ENCODE measurements at places on chromosomes 7 and 10.

- DNase-seq: no peak
Observed at GRCh38 chr7:89914711-89915110, 239.6 kb upstream of the STEAP1 start.

DNA sequence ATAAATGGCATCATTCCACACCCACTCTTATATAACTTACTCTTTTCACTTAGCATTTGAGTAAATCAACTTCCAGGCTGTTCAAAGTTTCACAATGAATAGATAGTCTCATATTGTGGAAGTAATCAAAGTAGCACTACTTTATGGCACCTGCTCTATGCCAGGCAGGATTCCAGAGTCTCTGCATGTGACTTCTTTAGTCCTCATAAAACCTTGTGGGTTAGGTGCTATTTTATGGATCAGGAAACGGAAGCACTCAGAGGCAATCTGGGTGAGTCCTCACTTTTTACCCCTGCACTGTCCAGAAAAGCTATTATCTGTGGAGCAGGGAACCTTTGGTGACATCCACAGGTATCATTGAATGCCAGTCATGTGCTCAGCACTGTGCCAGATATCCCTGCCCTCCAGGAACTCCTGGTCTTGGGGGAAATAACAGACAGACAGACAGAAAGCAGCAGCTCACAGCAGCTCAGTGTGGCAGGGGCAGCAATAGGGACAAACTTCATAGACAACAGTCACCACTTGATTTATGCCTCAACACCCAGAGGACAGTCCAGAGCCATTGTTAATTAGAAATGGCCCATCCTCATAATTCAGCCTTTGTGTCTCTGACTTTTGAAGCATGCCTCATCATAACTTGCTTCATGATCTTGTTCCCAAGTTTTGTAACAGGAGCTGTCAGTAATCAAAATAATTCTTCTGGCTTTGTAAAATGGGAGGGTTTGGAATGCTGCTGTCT, 160.6 kb downstream of the SEC23IP start:
- DNase-seq: no peak

DNA sequence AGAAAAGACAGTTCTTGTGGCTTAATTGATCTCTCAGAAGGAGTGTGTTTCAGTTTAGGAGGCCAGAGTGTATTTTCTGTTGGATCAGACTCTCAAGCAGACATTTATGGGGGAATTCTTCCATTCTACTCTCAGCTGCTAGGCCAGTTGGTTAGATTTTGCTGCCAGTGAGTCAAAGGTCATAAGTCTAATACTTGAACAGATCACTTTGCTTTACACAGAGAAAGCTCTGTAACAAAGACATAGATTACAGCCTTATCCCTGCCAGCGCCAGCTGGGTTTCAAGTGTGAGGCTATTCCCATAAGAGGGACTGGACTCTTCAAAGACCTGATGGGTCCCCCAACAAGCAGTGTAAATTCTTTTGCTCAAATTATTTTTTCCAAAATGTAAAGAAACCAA, 145.6 kb upstream of the SEMA3C start:
- no peak for DNase-seq

DNA sequence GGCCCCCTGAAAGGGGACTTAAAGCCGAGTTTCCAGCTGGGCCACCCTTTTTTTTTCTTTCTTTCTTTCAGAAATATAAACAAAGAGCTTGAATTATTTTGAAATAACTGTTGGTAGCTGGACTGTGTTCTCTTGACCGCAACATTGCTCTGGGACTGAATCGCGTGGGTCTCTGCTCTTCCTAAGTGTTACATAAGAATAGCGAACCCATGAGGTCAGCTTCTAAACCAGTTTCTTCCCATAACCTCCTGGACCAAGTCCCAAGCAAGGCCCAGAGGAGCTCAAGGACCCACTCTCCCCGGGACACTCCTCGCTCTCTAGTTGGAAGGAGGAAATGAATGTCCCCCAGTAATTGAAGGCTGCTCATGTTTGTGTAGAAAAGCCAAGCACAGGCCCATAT, 91.1 kb downstream of the CXCL12 start:
- DNase-seq: no peak

GRCh38 chr10:5538892-5539651, 14.3 kb downstream of the CALML3 start:
- DNase-seq: no peak

GRCh38 chr10:6561552-6561951, 18.5 kb downstream of the PRKCQ start:
- DNase-seq: no peak

GRCh38 chr7:21986096-21986495, 40.4 kb upstream of the CDCA7L start:
- no peak for DNase-seq

DNA sequence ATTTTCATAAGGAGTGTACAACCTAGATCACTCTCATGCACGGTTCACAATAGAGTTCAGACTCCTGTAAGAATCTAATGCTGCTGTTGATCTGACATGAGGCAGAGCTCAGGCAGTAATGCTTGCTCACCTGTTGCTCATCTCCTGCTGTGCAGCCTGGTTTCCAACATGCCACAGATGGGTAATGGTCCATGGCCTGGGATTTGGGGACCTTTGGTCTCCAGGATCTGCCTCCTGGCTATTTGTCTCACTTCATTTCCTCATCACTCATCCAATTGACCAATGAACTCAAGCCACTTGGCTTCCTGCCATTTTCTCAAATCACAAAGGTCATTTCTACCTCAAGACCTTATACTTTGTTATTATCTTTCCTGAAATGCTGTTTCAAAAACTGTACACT, 786.1 kb downstream of the ANKRD7 start:
- DNase-seq: no peak

GRCh38 chr10:78648256-78648860, 420.4 kb upstream of the ZMIZ1 start:
- no peak for DNase-seq

- no peak for DNase-seq
Observed at GRCh38 chr7:20441991-20442441, 111.3 kb downstream of the ITGB8 start.

DNA sequence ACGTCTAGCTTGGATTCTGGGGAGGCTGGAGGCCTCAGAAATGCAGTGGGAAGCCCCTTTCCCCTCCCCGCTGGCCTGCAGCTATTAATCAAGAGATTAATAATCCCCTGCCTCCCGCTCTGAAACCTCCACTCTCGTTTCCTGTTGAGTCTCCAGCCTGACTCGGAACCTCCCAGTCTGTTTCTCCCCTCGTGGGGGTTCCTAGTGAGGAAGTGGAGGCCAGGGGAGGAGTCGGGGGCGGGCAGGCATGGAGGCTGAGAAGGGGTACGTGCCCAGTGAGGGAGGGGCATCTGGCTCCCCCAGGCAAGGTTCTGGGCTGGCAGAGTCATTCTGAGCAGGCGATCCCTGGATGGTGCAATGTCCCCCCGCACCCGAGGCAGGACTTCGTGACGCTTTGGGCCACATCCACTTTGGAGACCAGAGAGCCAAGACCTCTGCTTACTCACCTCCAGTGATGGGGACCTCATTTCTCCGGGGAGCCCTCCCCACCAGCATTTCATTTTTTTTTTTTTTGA, 73.6 kb downstream of the COL26A1 start:
- DNase-seq: no peak

DNA sequence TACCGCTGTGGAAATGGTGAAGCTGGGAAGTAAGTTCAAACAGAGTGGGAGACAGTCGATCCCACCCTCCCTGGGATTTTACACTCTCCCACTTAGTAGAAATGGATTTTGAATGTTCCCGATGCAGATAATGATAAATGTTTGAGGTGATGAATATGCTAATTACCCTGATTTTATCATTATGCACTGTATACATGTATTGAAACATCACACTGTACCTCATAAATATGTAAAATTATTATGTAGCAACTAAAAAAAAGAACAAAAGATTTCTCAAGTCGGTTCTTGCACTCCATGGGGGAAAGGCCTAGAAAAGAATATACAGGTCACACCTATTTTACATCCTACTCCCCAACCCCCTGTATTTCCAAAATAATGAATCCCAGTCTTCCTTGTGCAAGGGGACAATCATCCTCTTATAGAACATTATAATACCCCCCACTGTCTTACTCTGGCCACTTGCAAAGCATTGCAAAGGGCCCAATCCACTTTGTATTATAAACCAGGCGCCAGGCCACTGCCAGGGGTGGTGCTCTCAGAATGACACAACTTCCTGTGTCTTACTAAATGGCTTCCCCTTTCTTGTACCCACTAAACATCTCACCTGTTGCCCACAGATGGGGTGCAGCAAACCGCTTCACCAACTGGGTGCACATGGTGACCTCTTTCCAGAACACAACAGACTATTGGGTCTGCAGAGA, 20.6 kb upstream of the OR2AE1 start:
- no peak for DNase-seq

DNA sequence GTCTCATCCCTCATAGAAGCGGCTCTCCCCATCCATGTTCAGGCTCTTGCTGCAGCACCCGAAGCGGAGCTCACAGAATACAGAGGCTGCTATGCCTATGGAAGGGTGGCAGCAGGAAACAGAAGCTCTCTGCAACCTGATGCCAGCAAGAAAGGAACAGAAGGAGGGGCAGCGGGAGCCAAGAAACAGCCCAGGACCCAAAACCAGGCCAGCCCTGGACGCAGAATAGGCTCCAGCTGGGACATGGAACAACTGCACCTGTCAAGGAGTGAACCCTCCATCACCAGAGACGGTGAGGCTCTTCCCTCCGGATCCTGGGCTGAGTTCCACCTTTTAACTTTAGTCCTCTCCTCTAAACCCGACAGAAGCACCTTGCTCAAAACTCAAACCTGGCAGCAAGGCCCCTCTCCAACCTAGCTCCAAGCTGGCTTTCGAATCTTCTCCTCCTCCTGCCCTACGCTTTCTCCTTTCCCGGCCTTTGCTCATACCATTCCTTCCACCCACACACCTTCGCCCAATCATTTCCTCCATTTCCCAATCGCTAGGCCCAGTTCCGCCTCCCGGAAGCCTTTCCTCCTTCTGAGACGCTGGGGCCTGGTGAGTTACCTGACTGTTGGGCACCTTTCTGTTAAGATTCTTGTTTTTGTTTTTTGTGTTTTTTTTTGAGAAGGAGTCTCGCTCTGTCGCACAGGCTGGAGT, 122.8 kb upstream of the ZNF92 start:
- DNase-seq: no peak

DNA sequence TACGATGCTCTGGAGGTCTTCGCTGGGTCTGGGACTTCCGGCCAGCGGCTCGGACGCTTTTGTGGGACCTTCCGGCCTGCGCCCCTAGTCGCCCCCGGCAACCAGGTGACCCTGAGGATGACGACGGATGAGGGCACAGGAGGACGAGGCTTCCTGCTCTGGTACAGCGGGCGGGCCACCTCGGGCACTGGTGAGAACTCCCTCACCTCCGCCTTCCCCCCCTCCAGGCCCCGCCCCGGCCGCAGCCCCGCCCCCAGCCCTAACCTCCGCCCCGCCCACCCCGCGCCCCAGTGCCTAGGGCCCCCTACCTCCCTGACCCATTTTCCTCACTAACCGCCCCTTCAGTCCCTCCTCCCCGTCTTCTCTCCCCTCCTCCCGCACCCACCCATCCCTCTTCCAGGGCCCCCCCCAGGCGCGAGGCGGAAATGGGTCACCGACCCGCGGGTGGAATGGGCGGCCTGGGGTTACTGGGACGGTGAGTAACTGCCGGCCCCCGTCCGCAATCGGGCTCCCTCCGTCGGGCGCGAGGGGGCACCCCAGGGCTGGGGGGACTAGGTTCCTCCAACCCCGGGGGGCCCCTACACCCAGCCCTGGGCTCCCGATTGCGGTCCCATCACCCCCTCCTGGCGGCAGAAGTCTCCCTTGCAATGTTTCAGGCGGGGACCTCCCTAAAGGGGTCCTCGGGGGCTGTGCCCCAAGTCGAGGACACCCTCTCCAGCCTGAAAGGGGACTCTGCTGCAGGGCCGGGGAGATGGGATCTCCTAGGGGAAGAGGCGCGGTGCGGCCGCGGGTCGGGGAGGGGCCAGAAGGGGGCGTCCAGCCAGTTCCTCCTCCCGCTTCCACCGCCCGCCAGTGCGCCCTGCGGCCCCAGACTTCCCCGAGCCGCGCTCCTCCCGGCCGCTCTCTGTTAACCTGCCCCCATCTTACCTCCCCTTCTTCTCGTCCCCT, 2.1 kb downstream of the PCOLCE start:
- DNase-seq: no peak

GRCh38 chr10:102195296-102195870, 30.7 kb upstream of the ELOVL3 start:
- no peak for DNase-seq

DNA sequence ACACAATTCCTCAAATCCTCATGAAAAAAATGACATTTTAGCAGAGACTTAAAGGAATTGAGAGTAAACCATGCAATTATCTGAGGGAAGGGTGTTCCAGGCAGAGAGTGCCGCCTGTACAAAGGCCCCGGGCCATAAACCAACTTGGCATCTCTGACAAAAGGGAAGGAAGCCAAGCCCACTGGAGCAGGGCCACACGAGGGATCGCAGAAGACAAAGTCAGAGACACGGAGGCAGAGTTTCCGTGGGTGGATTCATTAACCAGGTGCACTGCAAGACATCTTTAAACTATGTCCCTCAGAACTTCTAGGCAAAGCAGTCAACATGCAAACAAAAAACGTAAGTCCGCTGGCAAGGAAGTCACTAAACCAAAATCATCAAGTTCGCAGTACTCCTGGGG, 92.0 kb downstream of the SFMBT2 start:
- no peak for DNase-seq

GRCh38 chr7:13778967-13779366, 210.5 kb downstream of the ETV1 start:
- no peak for DNase-seq

DNA sequence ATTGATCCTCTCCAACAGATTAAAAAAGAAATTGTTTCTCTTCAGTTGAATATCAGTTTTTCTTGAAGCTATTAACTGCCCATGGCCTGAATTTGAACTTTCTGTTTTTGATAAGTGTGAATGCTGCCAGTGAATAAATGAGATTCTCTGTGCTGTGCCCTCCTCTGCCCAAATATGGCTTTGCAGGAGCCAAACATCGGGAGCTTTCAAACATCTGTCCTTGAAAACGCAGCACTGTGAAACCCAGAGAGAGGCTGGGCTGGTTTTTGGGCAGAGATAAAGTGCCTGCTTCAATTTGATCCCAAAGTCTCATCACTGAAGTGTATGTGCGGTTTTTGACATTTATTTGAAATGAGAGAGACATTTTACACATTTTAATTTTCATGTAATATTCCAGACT, 268.3 kb upstream of the SHH start:
- no peak for DNase-seq

GRCh38 chr7:100090527-100091410, 2.0 kb downstream of the COPS6 start:
- no peak for DNase-seq

DNA sequence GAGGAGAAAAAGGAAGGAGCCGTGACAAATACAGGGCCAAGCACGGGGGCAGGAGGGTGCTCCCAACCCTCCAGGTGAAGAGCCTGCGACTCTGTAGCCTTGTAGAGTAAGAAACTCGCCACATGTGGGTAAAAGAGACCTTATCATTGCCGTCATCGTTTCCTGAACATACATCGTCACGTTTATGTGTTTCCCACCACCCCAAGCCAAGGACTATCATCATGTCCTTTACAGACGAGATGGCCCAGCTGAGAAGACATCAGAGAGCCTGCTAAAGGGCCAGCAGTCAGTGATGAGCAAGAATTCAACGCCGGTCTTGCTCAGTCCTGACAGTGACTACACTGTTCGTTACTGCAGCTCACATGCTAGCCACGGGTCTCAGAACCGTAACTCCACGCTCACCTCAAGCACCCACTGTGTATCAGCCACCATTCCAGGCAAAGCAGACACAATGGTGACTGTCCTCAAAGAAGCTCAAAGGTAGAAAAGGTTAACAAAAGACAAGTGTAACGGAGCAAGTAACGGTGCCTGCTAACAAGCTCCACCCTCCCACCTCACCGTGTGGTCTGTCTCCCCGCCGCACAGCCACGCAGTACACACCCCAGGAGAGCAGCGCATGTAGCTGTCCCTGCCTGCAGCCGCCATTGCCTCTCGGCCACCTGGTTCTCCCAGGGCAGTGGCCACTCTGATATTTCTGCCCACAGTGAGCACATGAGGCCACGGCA, 147.8 kb downstream of the MAD1L1 start:
- no peak for DNase-seq

Data from neuronal stem cell (in vitro differentiated cells).